CD4-positive, alpha-beta T cell (primary cell): ENCODE measurements at places on chromosomes 13 and 19.

DNA sequence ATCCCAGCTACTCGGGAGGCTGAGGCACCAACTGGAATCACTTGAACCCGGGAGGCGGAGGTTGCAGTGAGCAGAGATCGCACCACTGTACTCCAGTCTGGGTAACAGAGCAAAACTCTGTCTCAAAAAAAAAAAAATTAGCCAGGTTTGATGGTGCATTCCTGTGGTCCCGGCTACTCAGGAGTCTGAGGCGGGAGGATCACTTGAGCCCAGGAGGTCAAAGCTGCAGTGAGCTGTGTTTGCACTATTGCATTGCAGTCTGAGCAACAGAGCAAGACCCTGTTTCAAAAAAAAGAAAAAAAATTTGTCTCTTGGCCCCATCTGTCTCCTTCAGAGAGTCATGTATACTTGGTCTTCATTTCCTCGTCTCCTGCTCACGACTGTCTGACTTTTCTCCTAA, 1.6 kb downstream of the CCDC97 start:
- DNase-seq: no peak

GRCh38 chr13:33871207-33872004, 53.5 kb downstream of the RFC3 start:
- no peak for DNase-seq

DNA sequence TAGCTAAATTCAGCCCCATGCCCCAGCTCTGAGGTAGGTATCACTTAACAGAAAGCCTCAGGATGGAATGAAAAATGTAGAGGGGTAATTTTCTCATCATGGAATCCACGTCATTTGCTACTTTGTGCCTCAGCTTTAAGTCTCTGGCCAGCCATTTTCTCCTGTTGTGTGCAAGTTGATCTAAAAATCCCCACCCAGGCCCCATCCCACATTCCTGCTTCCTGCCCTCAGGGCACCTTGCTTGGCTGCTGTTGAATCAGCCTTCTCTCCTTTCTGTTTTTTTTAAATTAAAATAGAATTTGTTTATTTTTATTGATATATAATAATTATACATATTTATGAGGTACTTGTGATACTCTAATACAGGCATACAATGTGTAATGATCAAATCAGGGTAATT, 179.9 kb upstream of the TSHZ3 start:
- DNase-seq: no peak

DNA sequence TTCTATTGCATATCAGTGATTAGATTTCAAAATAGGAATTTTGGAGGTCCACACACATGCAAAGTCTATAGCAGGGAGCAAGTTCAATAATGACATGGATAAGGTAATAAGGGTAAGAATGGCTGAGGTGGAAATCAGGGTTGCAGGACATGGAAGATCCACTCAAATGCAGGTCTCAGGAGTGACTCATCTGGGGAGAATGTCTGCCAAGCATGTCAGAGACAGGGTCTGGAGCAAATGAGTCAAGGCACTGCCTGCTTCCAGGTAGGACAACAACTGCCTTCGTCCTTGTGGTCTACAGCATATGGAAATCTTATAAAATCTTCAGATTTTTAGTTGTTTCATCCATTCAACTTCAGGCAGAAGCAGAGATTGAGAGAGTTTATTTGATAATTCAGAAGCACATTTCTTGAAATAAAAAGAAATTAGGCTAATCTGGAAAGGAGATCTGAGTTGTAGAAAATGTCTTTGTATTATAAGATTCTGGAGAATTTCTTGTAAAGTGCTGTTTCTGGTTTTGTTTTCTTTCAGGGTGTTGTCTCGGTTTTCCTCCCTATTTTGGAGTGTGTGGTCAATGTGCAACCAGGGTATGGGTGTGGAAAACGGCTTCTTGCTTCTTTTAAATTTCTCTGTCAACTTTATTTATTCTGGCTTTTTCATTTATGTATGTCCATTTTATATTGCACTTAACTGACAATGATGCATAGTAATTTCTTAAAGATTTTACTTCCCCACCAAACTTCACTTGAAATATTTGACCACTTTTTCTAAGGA, 748.8 kb downstream of the LIG4 start:
- DNase-seq: no peak

GRCh38 chr13:73090823-73091187, 32.0 kb downstream of the KLF5 start:
- DNase-seq: no peak

GRCh38 chr13:73370066-73370465, 311.3 kb downstream of the KLF5 start:
- DNase-seq: no peak

- no peak for DNase-seq
These were observed 28.0 kb downstream of the NAXD start for GRCh38 chr13:110643324-110643723.
